Stimulated activated CD8-positive, alpha-beta memory T cell treated with anti-CD3 and anti-CD28 coated beads, Interleukin-12 subunit alpha, Interleukin-12 subunit beta, amount 100 ng/mL, for 4 hours (primary cell): ENCODE measurements at places on chromosomes 16 and 17.

DNA sequence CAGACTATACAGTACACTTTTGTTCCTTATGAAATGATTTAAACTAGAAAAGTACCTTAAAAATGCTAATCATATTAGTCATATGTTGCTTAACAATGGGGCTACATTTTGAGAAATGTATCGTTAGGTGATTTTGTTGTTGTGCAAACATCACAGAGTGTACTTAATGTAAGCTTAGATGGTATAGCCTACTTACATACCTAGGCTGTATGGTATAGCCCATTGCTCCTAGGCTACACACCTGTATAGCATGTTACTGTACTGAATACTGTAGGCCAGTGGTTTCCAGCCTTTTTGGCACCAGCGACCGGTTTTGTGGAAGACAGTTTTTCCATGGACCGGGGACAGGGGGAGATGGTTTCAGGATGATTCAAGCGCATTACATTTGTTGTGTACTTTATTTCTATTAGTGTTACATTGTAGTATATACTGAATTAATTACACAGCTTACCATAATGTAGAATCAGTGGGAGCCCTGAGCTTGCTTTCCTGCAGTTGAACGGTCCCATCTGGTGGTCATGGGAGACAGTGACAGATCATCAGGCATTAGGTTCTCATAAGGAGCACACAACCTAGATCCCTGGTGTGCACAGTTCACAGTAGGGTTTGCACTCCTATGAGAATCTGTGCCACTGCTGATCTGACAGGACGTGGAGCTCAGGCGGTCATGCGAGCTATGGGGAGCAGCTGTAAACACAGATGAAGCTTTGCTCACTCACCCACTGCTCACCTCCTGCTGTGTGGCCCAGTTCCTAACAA, 35.0 kb upstream of the MRC2 start:
- no peak for DNase-seq

GRCh38 chr16:72475688-72476087, 303.7 kb upstream of the PMFBP1 start:
- DNase-seq, result no peak

GRCh38 chr16:24729951-24730815, 732 bp downstream of the TNRC6A start:
- DNase-seq, result no peak

- DNase-seq, result no peak
These were observed 240.7 kb downstream of the MAP2K6 start for GRCh38 chr17:69654981-69655855.

DNA sequence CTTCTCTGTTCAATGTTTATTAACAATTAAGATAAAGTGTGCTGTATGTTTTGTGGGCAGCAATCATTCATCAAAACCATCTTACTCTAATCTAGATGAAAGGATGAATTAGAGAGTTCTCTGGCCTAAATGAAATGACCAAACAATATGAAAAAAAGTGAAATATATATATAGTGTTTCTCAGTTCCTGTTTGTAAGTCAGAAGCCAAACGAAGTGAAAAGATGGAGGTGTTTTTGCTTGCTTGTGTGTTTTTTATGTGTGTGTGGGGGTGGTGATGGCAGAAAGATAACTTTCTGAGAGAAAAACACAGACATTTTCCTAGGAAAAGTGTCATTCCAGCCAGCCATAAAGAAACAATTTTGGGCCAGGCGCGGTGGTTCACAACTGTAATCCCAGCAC, 138.6 kb downstream of the CDH8 start:
- no peak for DNase-seq

DNA sequence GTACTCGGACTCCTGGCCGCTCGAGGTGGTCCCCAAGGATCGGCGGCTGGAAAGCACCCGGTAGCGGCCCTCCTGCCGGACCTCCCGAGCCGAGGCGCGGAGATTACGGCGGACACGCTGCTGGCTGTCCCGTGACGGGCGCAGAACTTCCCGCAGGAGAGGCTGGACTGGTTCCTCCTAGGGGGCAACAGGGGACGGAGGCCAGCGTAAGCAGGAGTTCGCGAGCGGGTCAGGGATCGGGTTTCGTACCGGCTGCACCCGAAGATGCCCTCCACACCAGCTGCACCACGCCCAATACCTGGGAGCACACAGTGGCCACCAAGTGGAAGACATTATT, 341 bp downstream of the SLC7A6OS start:
- no peak for DNase-seq

- no peak for DNase-seq
These were observed 46.9 kb downstream of the GNAO1 start for GRCh38 chr16:56238188-56238587.

DNA sequence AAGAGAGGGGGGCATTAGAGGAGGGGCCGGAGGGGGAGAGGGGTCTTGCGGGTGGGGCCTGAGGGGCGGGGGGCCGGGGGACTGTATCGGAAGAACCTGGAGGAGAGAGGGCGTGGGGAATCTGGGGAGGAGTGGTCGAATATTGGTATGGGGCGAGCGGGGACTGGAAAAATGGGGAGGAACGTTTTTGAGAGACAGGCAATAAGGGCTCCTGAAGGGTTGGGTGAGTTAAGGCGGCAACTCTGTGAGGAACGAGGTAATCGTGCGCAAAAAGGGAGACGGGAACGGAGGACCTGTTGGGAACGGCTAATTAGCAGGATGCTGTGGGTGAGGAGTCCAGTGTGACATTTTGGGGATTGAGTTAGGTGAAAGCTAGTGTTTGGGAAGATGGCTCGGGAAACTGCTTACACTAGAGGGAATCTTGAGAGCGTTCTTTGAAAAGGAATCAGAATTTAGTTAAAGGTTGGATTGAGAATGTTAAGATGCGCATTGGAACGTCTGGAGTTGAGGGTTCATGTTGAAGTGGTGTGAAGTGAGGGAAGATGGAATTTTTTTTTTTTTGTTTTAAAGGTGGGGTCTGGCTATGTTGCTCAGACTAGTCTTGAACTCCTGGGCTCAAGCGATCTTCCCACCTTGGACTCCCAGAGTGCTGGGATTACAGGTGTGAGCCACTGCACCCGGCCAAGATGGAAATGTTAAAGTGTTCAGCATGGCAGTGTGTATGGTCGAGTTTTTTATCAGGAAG, 662 bp downstream of the WIPF2 start:
- peak; percentile 13 for DNase-seq

DNA sequence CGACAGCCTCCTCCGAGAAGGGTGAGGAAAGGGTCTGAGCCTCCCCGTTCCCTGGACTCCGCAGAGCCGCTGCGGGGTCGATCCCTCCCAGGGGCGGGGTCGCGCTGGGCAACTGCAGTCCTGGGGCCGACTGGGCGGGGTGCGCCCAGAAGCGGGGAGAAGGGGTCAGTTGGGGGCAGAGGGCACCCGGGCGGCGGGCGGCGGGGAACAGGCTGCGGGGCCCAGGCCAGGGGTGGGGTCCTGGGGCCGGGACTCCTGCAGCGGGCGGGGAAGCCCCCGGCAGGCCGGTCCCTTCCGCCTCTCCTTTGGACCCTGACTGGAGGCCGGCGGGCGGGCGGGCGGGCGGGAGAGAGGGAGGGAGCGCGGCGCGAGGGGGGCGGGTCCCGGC, 352 bp downstream of the GGNBP2 start:
- DNase-seq, result no peak

DNA sequence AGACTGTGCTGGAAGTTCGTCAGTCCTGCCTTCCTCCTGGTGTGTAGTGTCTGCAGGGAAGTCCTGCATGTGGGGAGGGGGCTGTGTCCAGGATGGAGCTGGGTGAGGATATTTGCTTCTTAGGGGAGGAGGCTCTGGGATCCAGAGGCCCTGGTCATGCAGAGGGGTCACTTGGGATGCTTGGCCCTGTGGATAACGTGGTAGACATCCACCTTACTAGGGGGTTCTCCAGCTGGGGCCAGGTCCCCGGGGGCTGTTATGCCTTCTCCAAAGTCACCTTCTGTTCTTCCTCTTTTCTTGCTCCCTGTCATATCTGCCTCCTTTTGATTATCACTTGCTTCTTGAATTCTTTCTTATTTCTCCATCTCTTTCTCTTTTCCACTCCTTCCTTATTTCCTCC, 43.8 kb downstream of the SLC6A2 start:
- no peak for DNase-seq

- DNase-seq, result no peak
These were observed 15.3 kb downstream of the OR3A1 start for GRCh38 chr17:3282901-3283300.

- no peak for DNase-seq
These were observed at the start of gene DBNDD1 for GRCh38 chr16:90018652-90019542. Gene DBNDD1, minus strand, starts transcription at chr16:90019456. Its CDS starts 115 bp downstream, at chr16:90019341.

DNA sequence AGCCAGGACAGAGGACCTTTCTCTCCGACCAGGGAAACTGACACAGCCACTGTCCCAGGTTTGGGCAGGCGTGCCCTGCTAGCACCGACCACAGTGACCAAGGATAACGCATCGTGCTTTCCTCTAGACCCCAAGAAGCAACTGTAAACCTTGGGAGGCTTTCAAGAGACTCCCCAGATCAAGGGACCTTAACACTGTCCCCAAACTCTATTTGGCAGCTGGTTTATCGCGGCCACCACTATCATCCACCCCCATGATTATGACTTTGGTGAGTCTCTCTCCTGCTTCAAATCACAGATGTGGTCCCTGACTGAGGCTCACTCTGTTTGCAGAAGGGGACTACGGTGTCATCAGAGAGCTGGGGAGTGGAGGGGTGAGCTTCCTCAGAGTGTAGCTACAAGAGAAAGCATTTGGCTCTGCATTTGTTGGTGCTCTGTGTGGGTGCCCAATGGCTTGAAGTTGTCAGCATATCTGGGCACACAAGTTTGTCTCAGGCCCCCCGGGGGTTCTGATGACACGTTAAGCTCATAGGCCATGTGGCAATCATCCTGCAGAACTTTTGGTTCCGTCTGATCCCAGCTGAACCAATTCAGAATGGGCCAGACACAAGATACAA, 408.0 kb downstream of the SLC39A11 start:
- DNase-seq, result no peak

DNA sequence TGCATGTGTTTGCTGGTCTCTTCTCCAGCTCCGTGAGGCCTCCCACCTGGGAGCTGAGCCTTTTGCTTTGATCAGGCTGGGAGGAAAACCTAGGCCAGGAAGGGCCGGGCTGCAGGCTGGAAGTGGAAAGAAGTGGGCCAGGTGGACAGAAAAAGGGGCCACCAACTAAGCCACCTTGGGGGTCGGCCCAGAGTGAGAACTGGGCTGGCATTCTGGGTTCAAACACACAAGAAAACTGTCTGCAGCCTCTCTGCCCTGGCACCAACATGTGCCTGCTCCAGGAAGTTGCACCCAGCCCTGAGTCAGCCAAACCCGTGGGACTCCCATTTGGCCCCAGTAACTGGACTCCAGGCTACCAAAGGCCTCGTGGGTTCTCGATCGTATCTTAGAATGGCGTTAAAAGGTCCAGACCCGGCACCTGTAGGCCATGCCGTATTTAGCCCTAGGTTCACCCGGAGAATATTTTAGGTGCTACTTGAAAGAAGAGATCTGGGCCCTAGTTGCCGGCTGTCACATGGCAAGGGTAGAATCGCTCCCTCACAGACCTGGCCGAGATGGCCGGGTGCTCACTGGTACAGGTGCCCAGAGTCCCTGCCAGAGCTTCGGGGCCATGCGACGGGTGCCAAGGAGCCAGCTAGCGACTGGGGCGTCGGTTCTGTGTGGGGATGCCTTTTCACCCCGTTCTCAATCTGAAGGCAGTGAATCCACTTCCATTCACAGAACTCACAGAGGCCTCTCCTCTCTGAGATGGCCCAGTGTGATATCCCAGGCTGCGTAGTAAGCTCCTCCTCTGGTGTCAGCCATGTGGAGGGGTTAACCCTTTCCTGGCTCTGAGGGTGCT, 236.6 kb downstream of the MRTFB start:
- no peak for DNase-seq

- DNase-seq, result no peak
These were observed 133.7 kb downstream of the USP31 start for GRCh38 chr16:23015580-23015979.

DNA sequence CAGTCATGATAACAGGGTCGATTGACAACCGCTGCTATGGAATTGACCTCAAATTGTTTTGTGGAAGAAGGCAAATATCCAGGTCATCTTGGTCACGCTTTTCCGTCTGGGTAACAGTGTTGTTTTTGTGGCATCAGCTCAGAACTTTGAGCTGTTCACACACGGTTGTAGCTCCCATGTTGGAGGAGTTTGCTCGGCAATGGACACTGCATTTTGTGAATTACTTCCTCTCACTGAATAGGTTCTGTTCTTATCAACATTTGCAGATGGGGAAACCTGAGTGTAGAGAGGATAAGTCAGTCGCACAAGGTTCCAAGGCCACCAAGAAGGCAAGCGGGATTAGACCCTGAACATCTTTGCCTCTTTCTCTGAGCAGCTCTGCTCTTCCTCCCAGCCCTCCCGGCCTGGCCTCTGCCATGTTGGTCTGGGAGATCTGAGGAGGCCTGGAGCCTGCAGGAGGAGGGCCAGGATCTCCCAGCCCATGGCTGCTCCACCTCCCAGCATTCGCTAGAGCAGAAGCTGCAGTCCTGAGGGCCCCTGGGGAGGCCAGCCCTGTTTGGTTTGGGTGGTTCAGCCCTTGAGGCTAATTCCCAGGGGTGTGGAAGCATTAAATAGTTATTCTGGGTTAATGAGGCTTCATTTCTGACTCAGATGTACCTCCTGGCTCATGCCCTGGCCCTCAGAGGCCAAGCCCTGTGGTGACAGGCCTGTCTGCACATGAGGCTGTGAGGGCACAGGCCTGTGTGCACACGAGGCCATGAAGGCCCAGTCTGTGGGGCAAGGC, 154.1 kb upstream of the PLCG2 start:
- DNase-seq, result no peak

GRCh38 chr17:15890279-15890892, 54.5 kb upstream of the ADORA2B start:
- DNase-seq, result no peak

- no peak for DNase-seq
These were observed 172.9 kb downstream of the FTO start for GRCh38 chr16:53876811-53877210.

DNA sequence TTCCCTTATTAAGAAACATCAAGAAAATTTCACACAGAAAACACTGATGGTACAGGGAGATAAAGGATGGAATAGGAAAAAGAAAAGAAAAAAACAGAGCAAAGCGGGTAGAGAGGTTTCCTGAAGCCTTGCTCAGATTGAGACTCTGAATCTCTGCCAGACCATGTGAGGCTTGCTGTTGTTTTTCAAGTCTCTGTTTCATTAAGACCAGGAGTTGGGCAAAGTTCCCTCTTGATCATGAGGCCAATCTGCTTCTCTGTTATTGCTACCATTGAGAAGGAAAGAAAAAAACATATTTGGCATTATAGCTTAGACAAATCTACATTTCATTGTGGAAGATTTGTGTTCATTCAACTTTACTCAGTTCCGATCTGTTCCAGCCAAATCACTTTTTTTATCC, 201.6 kb upstream of the SOX9 start:
- no peak for DNase-seq

- no peak for DNase-seq
These were observed at the start of gene PRCD for GRCh38 chr17:76539631-76540271. Gene PRCD, plus strand, starts transcription at chr17:76540044. Its CDS starts 98 bp downstream, at chr17:76540142.

GRCh38 chr17:811051-811784, 29.1 kb downstream of the MRM3 start:
- DNase-seq, result no peak

- DNase-seq, result no peak
These were observed 41.7 kb downstream of the PIPOX start for GRCh38 chr17:29084541-29085146.

GRCh38 chr16:3023415-3023668, 400 bp downstream of the HCFC1R1 start:
- no peak for DNase-seq
